Activated naive CD4-positive, alpha-beta T cell (primary cell): ENCODE measurements at places on chromosomes 4 and X.

- no peak for DNase-seq
These were observed 92.8 kb upstream of the CCDC160 start for GRCh38 chrX:134144231-134144630.

- DNase-seq = no peak
These were observed 17.0 kb downstream of the GPAT3 start for GRCh38 chr4:83552924-83553323.

DNA sequence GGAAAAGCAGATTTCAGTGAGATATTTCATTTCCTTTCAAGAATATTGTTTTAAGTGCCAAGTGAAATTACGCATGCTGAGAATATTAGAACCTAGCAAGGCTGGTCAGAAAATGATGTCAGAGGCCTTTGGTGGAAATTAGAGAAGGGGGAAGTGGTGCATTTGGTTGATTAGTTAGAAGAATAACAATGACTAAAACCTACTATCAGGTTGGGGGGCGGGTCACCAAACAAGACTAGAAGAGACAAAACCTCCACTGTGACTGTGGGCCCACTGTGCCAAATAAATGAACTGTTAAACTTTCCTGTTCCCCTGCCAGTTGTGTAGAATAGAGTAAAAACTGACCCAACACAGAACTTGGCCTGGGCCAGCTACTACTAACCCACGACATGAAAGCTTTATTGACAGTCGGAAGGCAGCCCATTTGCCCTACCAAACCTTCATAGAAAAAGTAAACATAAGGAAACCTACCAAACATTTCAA is 2.9 kb downstream of the RAPGEF2 start:
- DNase-seq = no peak

GRCh38 chrX:42530027-42530426 is 247.9 kb downstream of the PPP1R2C start:
- no peak for DNase-seq

GRCh38 chrX:155744534-155744933 is 131.8 kb upstream of the TMLHE start:
- DNase-seq = no peak

- DNase-seq = no peak
These were observed 245.4 kb downstream of the DCLK2 start for GRCh38 chr4:150323406-150324325.

- no peak for DNase-seq
These were observed 83.8 kb downstream of the GRID2 start for GRCh38 chr4:92387459-92388069.

- no peak for DNase-seq
These were observed 21.7 kb downstream of the TMEM184C start for GRCh38 chr4:147638942-147639341.

DNA sequence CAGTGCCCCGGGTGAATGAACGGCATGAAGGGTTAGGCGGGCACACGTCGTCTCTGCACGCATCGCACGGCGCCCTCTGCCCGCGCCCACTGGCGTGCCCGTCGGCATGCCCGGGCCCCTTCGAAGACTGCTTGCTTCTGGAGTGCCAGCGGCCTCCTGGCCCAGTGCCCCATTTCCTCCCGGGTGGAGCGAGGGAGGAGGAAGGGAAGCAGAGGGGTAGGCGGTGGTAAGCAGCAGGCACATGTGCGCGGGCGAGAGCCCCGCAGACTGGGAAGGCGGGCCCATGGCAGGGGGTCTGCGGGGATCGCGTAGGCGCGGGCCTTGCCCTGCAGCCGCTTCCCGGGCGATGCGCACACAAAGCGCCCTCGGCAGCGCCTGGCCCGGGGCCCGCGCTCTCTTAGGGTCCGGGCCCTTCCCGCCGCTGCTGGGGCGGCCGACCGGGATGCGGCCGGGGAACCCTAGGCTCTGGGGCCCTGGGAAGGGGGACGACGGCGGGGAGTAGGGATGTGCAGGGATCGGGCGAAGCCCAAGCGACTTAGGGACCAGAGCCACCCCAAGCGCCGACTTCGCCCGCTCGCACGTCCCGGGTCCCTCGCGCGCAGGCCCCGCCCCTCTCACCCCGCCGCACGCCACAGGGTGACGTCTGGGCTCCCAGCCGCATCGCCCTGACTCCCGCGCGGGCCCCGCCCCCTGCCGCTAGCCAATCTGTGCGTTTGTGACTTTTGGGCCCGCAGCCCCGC is 866 bp upstream of the EMD start:
- DNase-seq = no peak

DNA sequence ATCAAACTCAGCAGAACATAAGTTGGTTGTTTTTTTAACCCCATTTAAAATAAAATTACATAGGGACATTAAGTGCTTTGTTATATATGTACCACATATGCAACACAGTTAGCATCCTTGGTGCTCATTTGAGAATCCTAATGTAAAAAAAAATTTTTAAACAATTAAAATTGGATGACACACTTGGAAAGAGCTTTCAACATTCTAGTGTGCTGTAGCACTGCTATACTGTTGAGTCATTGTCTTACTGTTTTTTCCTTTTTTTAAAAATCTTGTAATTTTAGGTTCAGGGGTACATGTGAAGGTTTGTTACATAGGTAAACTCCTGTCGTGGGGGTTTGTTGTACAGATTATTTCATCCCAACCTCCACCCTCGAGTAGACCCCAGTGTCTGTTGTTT is 12.8 kb downstream of the THAP9 start:
- no peak for DNase-seq

DNA sequence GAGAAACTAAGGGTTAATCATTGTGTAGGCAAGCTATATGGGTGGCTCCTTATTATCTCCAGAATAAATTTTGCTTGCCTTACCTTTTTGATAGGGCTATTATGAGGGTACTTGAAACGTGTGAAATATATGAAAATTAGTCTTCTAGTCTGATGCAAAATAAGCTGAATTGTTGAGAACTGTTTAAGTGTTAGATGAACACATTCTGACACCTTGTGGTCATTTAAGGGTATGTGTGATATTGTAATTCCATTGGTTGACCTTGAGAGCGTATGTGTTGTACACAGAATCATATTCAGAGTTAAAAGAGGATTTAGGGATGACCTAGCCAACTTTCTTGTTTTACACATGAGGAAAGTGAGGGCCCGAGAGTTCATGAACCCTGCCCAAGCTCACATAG is 44.6 kb upstream of the LINC00632 start:
- no peak for DNase-seq

DNA sequence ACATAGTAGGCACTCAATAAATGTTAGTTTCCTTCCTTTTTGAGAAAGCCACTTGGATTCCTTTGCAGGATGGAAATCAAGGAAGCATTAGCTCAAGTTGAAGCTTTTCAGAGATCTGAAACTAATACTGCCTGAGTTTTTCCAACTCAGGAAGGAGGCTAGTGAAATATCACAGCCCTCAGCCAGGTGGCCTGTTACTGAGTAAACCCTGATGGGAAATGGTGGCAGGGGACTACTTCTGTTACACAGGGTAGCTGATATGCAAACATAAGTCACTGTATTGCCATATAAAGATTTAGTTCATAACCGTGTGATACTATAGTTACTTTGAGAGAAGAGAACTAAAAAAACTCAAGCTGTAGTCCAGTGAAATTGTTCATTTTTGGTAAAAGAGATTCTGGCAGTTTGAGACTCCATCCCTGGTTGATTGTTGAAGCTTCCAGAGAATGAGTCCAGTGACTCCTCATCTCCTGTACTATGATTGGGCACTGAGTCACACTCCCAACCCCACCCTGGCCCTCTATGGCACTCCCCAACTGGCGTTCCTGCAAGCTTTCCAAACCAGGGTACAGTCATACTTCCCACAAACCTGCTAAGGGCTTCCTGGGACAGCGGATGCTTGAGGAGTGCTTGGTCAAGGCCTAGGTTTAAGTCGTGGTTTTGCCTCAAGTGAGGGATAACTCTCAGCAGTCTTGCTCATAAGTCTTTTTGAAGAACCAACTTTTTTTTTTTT is 81.8 kb downstream of the MID1IP1 start:
- DNase-seq = no peak

- no peak for DNase-seq
These were observed 109.9 kb downstream of the DLG3 start for GRCh38 chrX:70554523-70554922.

DNA sequence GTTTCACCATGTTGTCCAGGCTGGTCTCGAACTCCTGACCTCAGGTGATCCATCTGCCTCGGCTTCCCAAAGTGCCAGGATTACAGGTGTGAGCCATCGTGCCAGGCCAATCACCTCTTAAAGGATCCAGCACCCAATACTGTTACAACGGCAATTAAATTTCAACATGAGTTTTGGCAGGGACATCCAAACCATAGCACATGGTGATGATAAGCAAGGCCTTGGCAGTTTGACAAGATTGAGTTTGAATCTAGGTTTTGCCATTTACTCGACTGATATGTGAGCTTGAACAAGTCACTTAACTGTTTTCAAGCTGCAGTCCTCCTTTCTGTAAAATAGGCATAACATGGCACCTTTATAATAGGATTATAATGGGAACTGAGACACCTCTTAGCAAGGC is 84.1 kb downstream of the GPR82 start:
- no peak for DNase-seq

DNA sequence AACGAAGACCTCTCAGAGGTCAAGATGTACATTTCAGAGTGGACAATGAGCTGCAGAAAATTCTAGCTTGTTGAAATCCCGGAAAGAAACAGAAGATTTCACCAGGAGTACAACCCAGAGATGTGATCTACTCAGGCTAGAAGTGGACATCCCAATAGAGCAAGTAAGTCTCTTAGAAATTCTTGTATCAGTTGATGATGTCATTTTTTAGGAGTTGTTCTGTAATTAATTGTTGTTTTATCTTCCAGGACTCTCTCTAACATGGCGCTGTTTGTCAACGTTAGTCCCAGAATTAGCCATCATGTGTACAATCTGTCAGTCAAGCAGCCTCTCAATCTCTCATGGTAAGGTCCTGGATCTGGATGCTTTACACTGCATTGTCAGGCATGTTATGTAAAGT is 174.4 kb downstream of the GRIA3 start:
- no peak for DNase-seq

- no peak for DNase-seq
These were observed 72.2 kb downstream of the CCKAR start for GRCh38 chr4:26418107-26418506.

- no peak for DNase-seq
These were observed 7.5 kb downstream of the FHDC1 start for GRCh38 chr4:152943672-152944071.

DNA sequence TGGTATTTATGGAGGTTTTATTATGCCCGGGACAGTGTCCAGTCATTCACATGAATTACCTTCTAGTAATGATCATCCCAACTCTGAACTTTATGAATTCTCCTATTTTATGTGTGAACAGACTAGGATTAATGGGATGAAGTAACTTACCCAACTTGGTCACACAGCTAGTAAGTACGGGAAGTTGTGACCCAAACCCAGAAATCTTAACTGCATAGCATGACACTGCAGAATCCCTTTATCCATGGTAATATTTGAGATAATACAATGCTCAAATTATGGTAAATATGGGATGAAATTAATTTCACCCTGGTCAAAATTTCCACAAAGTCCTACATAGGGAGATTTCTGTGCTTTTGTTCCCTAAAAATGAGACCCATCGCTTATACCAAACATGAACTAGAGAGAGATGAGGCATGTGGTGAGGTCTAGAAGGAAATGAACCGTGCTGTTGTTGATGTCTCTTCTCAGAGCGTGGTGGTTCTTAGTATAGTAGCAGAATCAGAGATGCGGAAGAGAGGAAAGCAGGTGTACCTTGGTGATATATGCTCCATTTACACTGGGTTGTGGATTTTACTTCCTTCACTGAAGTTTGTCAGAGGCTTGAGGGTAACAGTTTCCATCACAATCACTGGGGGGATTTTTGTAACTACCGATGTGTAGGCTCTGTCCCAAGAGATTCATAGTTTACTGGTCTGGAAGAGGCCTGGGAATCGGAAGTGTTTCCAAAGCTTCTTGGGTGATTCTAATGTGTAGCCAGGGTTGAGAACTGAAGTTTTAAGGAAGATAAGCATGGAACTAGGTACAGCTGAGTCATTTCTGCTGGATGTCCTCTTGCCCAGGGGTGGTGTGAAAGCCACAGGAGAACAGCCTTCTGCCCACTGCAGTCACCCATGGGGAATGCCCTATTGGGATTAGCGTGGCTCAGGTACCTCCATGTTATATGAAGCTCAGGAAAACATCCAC is 30.2 kb upstream of the FAM9C start:
- no peak for DNase-seq

DNA sequence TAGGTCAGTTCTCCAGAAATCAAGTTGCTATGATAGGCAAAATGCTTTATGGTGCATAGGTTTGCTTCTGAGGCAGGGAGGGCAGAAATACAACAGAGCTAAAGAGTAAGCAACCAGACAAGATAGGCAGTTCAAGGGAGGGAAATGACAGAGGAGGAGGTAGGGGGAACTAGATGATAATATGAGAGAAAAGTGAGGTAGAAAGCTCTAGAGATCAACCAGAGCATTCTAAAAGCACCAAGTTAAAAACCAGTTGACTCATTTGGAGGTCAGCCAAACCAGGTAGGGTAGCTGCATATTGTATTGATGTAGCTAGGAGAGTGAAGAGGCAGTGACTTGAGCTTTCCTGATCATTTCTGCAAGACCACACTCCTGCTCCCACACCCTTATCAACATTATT is 49.0 kb upstream of the SLC16A2 start:
- DNase-seq = no peak

DNA sequence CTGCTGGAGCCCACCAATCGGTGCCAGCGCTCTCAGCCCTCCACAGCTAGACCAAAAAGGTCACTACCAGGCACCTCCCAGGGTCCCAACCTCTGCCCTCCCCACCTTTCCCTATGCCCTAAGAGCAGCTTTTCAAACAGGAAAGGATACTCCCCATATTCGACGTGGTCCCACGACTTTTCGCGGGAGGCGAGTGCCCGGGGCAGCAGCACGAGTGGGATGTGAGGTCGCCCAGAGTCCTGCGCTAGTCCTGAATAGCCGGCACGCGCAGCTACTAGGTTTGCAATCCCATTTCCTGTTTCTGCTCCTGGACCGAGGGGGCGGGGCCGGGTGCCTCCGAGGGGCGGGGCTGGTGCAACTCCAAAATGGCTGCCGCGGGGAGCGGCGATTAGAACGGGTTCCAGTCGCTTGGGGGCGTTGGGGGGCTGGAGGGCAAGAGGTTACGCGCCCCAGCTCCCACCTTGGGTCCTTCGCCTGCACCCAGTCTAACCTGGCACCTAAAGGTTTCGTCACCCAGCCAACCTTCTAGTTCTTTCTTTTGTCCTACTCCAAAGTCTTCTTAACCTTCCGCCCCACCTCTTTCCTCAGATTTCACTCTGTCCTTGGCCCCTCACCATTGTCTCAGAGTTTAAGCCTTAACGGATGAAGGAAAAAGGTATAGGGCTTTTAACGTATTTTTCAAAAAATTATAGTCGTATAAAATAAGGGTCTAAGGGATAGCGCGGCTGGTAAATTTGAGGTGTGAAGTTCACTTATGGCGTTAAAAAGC is 85.0 kb upstream of the TENT5D start:
- DNase-seq = no peak

DNA sequence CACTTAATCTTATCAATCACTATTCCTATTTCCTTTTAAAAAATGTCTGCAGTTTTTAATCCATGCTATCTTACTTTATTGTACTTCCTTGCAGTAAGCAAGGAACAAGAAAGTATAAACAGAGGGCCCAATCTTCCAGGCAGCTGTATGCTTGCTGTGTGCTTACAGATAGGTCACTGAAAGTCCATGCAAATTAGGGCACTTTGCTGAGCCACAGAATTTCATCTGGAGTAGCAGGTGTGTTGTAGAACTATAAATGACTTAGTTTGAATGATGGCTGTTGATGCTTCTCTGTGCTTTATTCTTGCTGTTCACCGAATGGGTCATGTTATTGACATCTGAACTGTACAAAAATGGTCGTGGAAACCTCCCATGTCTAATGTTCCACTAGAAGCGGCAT is 154.6 kb downstream of the ATOH1 start:
- DNase-seq = no peak
